ENCODE measurements at places on chromosomes 5 and 9.
A peak's percentile ranks its signal among the peaks of the same experiment; 100 is the strongest.

GRCh38 chr5:135015942-135016341 is 18.1 kb downstream of the PITX1 start:
- DNase-seq, result no peak

DNA sequence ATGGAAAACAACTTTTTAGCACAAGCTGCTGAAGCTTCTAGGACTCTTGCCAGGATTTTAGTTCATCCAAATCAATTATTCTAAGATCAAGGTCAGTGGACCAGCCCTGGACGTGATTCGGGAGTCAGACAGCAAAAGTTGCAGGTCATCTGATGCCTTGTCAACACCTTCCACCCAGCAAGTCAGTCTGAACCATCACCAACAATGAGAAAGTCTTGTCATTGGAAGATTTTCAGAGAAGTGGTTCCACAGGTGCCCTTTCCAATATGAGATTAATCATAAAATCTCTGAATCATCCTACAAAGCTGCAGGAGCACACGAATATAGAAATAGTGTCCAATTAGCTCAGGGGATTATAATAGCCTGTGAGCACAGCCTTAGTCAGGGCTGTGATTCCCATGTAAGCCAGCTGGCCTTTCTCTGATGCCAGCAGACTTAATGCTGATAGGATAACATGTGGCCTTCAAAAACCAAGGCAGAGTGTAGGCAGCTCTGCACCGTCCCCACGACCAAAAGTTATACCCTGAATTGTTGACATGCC is 445.0 kb upstream of the TRPC7 start:
- no peak for DNase-seq

DNA sequence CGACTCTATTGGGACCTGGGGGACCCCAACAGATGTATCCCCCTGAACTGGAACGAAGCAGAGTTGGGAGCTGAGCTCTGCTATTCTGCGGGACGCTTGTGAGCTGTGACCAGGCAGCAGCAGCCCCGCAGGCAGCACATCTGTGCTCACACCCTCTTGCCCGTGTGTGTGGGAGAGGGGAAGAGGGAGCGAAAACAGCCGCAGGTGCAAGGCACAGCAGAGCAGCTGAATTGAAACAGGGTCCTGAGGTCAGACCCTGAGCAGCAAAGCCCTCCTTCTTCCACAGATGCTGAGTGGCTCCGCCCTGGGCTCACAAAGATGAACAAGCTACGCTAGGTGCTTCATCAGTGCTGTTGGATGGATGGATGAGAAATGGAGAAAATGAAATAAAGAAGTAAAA is 198.7 kb downstream of the HSPA4 start:
- no peak for DNase-seq

GRCh38 chr9:126146254-126147145 is 180.1 kb upstream of the MVB12B start:
- no peak for DNase-seq

GRCh38 chr5:142472306-142472951 is 147.6 kb upstream of the SPRY4 start:
- DNase-seq, result no peak

GRCh38 chr5:61824396-61824795 is 481.6 kb upstream of the KIF2A start:
- no peak for DNase-seq

DNA sequence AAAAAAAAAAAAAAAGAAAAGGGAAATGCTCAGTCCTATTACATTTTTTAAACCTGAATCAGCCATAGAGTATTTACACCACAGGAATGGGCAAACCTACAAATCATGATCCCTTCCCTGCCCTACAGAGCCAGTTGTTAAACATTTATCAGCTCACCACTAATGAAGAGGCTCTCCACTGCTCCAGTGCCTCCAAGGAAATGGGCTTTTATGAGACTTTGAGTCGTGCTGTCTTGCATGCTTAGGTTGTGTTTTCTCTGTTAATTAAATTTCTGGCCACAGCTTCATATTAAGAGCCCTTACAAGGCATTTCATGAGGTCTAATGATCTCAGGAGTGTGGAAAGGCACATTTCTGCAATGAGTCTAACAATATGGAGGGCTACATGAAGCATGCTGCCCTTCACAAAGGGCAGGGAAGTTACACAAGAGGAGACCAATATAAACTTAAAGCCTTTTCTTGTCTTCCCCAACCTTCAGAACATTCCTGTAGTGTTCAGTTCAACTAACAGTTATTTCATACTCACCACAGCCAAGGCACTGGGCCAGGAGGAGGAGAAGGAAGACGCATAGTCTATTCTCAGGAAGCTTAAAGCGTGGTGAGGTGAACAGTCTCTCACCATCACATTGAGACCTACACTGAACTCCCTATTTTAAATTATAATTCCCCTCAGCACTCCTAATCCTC is 140.1 kb upstream of the ABCA1 start:
- no peak for DNase-seq

GRCh38 chr9:89078421-89078820 is 87.2 kb downstream of the S1PR3 start:
- no peak for DNase-seq

DNA sequence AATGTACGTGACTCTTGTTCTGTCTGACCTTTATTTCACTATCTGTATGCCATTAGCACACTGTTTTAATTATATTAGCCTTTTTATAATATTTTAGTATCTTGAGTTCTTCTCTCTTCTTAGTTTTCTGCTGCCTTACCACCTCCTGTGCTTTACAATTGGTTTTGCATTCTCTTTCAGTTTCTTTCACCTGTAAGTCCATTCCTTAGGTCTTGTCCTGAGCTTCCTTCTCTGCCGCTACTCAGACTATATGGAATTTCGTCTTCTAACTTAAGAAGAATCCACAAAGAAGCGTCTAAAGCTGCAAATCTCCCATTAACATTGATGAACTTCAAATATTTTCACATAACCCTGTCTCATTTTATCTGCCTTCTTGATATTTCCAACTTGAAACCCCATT is 642.9 kb downstream of the MAT2B start:
- no peak for DNase-seq

GRCh38 chr5:68032216-68032762 is 183.3 kb upstream of the PIK3R1 start:
- no peak for DNase-seq

DNA sequence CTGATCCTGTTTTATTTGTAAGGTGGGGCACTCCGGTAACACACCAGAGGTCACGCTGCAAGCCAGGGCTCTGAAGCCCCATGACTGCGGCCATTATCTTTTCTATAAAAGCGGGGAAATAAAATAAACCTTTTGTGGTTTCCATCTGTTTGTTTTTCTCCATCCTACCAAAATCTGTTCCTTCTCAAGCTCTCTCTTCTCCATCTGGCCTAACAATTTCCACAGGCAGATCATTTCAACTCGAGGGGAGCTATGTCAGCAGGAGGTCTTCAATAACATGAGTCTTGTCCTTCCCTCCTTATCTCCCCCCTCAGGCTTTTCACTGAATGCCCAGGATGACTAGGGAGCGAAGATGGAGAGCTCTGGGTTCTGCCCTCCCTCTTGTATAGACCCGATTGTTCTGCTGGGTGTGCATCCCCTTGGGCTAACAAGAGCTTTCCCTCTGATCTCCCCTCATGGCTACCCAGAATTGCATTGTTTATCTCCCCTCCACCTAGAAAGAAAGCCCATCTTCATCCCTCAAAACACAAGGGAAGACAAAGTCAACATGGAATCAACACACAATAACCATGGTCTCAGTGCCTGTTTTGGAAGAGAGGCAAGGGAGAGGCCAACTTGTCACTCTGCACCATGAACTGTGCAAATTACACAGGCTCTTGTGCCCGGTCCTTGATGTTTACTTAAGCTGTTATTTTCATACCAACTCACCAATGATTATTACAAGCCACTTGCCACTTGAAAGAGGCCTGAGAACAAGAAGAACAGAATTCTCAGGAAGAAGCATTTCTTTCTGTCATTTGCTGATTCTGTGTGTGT is 187.8 kb downstream of the FANCC start:
- peak; percentile 59 for DNase-seq

DNA sequence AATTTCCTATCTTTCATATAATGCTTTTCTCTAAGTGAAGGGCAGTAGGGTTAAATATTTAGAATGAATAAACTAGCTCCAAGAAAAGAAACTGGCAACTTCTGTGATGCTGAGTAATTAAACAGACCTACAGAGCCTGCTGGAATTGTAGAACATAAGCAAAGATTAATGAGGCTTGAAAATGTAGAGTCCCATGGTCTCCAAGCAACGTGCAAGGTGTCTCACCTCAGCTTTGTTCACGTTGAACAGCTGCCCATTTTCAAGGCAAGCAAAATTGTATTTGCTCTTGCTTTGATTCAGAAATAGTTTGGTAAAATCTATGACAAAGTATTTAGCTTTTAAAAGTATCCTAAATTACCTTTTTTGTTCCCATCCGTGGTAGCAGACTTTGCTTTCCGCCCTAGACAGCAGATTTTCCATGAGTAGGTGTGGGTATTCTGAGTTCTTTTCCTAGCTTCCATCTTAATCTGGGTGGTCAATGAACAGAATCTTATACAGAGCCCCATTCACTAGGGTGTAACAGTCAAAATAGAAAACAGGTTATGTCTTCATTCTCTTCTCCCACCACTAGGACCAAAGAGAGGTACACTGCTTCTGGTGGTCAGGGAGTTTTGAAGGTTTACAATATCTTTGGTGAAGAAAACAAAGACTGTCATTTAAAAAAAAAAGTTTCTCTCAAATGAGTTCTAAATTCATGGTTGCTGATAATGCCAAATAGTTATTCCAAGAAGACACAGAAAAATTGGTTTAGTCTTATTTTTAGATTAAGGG is 52.1 kb upstream of the TYRP1 start:
- DNase-seq, result no peak

DNA sequence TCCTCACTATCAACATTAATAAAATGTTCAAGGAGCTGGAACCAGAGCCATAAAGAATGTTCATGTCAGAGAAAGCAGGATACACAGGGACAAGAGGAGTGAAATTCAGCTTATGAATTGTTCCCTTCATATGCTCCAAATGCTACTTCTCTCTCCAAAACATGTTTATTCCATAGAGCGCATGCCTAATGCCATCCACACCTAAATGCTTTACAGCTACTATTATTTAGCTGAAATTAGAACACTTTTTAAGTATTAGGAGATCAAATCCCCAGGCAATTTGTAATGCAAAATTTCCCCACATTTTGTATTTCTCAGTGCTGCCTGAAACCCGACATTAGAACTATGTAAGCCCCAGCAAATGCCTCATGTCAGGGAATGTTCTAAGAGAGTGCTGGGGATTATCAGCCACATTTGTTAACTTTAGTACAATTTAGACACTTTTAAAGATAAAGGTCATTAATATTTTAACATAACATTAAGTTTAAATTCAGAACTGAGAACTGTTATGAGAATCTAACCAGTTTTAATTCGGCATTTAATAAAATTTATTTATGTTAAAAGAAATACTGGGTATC is 75.5 kb downstream of the PPP2R2B start:
- DNase-seq, result no peak

GRCh38 chr9:6611865-6612264 is 33.7 kb downstream of the GLDC start:
- DNase-seq, result no peak

- DNase-seq, result no peak
Observed at GRCh38 chr5:134494780-134495179, 30.7 kb upstream of the JADE2 start.

GRCh38 chr5:64835266-64835665 is 66.5 kb downstream of the CWC27 start:
- DNase-seq, result no peak

DNA sequence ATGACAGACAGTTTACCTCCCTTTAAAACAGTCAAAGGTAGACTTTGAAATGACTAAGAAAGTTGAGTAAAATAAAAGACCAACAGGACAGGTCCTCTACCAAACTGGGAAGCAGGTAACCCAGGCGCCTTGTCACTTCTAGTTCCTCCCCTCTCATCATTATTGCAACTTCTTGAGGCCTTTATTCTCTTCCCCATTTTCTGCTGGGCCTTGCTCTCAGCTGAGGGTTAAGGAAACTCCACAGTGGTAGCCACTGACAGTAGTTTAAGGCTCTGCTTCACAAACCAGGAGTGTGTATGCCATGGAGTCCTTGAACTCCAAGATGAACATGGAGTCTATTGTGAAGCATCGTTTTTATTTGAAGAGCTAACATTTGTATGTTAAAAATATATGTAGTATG is 36.9 kb upstream of the TCERG1 start:
- no peak for DNase-seq

- DNase-seq, result no peak
Observed at GRCh38 chr5:5826911-5827310, 404.4 kb downstream of the ICE1 start.

DNA sequence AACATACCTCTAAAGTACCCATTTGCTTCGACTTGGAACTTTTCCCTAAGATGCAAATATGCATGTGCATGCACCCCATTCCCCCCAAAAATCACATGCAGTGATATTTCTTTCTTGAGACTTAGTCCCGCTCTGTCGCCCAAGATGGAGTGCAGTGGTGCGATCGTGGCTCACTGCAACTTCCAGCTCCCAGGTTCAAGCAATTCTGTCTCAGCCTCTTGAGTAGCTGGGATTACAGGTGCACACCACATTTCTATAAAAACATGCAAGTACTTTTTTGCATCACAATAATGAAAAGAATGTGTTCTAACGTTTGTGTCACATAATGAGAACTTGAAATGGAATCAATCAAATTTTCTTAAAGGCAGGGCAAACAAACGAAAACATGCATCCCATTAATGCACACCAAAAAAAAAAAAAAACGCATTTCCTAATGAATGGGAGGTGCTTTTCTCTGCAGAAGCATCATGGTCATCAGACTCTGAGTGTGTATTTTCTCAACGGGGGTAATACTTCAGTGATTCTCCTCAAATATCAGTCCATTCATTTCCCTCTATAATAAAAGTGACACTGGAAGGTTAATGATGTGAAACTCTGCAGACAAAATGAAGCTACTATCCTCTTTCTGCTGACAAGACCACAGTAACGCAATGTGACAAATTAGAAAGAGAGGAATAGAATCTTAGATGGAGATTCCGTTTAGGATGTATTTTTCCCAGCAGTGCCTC is 389.4 kb downstream of the CTNND2 start:
- no peak for DNase-seq

GRCh38 chr9:123679330-123679987 is 250.5 kb downstream of the DENND1A start:
- DNase-seq, result no peak

DNA sequence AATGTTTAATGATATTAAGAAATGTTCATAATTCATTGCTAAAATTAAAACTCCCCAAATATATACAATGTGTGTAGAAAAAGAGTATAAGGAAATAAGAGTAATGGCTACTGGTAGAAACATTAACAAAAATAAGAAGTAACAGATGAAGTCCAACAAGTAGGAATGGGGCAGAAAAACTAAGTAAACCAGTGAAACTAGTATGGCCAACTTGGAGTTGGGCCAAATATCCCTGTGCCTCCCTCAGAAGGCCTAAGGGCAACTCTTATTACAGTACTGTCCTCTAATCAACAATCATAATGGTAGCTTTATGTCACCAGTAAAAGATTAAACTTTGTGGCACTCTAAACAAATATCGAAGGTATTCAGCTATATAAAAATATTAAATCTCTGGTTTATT is 93.5 kb downstream of the SSBP2 start:
- peak; percentile 31 for DNase-seq

- DNase-seq, result no peak
Observed at GRCh38 chr5:174111287-174111973, 65.9 kb downstream of the NSG2 start.

GRCh38 chr9:101727612-101728524 is 10.6 kb downstream of the GRIN3A start:
- DNase-seq, result peak; percentile 19

Data from body of pancreas (tissue), 4 donors.